Activated naive CD4-positive, alpha-beta T cell (primary cell): ENCODE measurements at places on chromosomes 7 and 10.
A peak's percentile ranks its signal among the peaks of the same experiment; 100 is the strongest.

DNA sequence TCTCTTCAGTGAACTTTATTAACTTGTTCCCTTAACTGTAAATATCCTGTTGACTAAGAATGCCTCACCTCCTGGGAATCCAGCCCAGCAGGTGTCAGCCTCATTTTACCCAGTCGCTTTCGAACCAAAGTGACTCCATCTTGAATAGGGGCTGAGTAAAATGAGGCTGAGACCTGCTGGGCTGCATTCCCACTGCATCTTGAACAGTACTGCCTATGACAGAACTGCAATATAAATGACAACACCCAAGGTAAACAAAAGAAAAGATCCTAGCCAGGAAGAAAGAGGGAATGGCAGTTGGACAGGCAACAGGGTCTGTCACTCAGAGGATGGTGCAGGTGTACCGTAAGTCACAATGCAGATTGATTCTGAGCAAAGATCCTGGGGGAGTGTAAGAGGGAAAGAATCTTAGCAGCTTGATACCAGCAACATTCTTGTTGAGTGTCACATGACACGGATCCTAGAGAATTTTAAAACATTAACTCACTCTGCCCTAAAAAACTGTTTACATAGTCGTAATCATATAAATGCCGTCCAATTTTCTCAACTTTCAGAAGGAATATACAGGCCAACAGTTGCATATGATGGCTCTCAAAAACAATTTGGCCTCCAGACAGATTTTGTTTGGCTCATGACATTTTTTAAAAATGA, 4.4 kb upstream of the FAM107B start:
- no peak for DNase-seq

GRCh38 chr7:143012409-143012808, 14.5 kb downstream of the OR9A2 start:
- no peak for DNase-seq

- no peak for DNase-seq
Observed at GRCh38 chr7:16916738-16917137, 35.0 kb upstream of the AGR3 start.

DNA sequence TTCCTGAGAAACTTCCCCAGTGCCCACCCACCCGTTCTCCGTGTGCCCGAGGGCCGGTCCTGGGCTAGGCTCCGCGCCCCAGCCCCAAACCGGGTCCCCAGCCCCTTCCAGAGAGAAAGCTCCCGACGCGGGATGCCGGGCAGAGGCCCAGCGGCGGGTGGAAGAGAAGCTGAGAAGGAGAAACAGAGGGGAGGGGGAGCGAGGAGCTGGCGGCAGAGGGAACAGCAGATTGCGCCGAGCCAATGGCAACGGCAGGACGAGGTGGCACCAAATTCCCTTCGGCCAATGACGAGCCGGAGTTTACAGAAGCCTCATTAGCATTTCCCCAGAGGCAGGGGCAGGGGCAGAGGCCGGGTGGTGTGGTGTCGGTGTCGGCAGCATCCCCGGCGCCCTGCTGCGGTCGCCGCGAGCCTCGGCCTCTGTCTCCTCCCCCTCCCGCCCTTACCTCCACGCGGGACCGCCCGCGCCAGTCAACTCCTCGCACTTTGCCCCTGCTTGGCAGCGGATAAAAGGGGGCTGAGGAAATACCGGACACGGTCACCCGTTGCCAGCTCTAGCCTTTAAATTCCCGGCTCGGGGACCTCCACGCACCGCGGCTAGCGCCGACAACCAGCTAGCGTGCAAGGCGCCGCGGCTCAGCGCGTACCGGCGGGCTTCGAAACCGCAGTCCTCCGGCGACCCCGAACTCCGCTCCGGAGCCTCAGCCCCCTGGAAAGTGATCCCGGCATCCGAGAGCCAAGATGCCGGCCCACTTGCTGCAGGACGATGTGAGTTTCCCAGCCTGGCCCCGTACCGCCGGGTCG, at the start of gene SCD:
Gene SCD (plus strand): TSS at position 469 of the 803 bp plus-strand sequence. CDS start 272 bp downstream, at position 741.
- DNase-seq = peak; percentile 30

GRCh38 chr7:32116436-32116835, 46.2 kb upstream of the PDE1C start:
- no peak for DNase-seq

DNA sequence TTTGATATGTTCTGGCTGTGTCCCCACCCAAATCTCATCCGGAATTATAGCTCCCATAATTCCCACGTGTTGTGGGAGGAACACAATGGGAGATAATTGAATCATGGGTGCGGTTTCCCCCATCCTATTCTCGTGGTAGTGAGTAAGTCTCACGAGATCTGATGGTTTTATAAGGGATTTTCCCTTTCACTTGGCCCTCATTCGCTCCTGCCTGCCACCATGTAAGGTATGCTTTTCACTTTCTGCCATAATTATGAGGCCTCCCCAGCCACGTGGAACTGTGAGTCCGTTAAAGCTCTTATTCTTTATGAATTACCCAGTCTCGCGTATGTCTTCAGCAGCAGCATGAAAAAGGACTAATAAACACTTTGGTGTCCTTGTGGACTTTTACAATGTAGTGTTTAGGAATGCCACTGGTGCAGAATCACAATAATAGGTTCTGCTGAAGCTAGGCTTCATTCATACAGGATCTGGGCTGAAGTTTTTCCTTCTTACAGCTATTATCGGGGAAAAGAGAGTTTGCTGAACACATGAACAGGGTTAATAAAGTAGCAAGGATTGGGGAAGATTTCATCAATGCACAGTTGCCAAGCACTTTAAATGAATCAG, 74.3 kb downstream of the CPED1 start:
- DNase-seq = no peak

- DNase-seq = no peak
Observed at GRCh38 chr10:13649844-13650520, 63.2 kb downstream of the PRPF18 start.

DNA sequence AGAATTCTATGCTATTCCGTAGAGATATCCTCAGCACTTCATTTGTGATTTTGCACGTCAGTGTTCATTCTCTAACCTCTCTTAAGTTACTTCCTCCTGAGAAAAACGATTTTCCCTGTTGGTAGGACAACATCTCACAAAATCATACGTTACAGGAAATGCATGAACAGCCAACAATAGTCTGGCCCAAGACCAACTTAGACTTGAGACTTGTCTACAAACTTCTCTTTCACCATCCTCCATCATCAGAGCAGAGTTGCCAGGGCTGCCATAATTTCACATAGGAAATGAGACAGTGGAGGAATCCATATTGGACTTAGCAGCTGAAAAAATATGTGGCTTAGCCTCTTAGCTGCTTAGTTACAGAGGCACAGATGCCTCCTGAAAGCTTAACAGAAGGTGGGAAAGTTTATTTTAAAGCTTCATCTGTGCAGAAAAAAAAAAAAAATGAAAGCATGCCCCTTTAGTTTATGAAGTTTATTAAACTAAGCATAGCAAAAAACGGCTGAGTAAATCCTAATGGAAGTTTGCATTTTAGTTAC, 222.5 kb upstream of the CACNA2D1 start:
- DNase-seq = no peak

DNA sequence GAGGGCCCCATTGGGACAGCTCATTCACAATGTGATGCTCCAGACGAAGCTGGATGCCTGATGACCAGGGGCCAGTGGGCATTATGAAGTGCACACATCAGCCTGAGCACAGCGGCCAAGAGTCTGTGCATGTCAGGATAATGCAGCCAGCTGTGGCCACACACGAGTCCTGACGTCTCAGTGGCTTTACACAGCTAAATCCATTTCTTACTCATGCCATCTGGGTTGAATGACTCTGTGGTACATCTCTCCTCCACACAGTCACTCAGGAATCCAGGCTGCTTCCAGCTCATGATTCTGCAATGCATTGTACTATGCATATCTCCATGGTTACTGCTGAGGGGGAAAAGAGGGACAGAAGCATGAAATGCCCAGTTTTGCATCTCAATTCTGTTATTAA, 123.6 kb downstream of the PRLHR start:
- no peak for DNase-seq

DNA sequence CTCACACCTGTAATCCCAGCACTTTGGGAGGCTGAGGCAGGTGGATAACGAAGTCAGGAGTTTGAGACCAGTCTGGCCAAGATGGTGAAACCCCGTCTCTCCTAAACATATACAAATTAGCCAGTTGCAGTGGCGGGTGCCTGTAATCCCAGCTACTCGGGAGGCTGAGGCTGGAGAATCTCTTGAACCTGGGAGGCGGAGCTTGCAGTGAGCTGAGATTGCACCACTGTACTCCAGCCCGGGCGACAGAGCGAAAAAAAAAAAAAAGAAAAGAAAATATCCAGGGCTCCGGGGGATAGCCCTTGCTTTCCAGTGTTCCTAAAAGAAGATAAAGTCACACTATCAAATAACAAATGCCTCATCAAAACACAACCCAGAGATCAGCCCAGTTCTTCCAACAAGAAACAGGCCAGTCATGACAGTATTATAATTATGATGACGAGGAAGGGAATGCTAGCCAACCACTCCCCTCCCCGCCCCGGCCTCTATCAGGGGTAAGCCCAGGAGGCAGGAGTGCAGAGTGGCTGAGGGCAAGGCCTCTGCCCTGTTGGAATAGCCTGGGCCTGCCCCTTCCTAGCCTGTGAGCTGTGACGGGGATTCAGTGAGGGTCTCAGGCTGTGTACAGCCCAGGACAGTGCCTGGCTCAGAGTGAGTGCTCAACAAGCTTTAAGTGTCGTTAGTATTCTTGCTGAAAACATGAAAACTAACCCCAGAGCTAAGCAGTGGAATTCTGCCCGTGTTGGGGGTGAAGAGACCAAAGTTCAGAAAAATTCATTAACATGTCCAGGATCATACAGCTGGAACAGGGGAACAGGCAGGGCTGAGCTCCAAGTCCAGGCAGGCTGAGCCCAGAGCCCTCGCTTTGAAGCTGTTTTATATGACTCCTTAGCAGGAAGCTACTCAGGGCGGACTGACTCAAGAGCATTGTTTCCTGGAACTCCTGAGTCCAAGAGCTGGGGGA, 54.3 kb downstream of the FAM241B start:
- DNase-seq = no peak

DNA sequence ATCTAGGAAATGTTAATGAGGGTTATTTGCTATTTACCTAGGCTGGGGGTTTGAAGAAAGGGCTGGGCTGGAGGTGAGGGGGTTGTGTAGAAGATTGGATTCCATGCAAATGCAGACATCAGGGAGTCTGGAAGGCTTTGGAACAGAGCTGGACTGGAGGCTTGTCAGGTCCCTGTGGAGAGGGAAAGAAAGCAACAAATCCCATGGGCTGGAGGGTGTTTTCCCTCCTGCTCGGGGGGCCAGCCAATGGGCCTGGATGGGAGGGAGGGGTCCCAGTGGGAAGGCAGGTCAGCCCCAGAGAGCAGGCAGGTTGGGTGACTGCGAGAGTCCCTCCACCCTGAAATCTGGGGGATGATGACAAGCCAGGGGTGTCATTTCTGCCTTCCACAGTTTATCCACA, 431.8 kb downstream of the RPS24 start:
- DNase-seq = no peak
